ENCODE measurements at places on chromosomes 16 and 17. TPM values are rescaled to one million over a fixed set of nuclear protein-coding genes. Genes with fewer than 3 reads are reported as not detected.

DNA sequence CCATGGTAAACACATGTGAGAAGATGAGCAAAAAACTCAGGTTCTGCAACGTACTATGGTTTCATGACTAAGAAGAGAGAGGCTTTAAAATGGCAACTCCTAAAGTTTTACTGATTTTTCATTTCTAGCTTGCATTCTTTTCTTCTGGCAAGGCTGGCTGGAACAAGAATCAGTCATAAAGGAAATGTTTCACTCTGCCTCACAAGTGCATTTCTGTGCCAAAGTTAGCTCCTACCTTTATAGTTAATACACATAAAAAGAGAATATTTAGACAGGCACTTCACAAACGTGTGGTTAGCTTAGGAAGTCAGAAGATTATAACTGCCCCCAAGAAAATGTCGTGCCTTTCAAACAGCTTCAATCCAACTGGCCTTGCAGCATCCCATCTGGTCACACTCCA, 417.1 kb upstream of the CDH11 start:
- no peaks in the 10 kb centered on the region for H3K4me1 ChIP-seq
- H3K4me3 ChIP-seq: no peak overlapping the region
- H3K27ac ChIP-seq: no peak overlapping the region
- H3K27me3 ChIP-seq: no peaks in the 10 kb centered on the region
- DNase-seq: no peak

Gene C17orf107
- 1.8 TPM for total RNA-seq

DNA sequence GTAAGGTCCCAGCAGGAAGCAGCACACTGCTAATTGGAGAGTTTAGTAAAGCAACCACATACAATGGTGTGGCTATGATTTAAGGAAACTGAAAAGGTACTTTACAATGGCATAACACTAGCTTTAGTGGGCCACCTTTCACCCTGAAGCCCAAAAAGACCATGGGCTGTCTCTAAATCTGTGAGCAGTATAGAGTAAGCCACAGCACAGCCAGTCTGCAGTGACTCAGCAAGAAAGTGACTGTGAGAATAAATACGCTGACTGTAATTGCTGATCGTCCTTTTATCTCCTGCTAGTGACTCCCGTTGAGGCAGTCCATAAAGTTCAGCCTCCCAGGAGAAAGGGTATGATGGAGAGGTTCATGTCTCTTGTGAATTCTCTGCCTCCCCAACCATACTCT, 679.8 kb upstream of the KIF2B start:
- H3K4me3 ChIP-seq: no peak overlapping the region
- H3K27ac ChIP-seq: no peak overlapping the region
- H3K4me1 ChIP-seq: no peaks in the 10 kb centered on the region
- no peaks in the 10 kb centered on the region for H3K36me3 ChIP-seq

GRCh38 chr16:2462031-2462866, 2.3 kb downstream of the TEDC2 start:
- no peak for DNase-seq
- peaks cover 16% of the 10 kb centered on the region for H3K4me1 ChIP-seq
- H3K36me3 ChIP-seq: no peaks in the 10 kb centered on the region
- H3K27ac ChIP-seq: no peak overlapping the region

GRCh38 chr17:9971991-9972390, 66.9 kb upstream of the RCVRN start:
- H3K27ac ChIP-seq: no peak overlapping the region
- H3K27me3 ChIP-seq: no peaks in the 10 kb centered on the region
- no peaks in the 10 kb centered on the region for H3K36me3 ChIP-seq
- H3K4me3 ChIP-seq: no peak overlapping the region
- H3K4me1 ChIP-seq: no peaks in the 10 kb centered on the region
- DNase-seq: no peak

- no peaks in the 10 kb centered on the region for H3K36me3 ChIP-seq
- no peak overlapping the region for H3K27ac ChIP-seq
- no peak overlapping the region for H3K4me3 ChIP-seq
- no peak for DNase-seq
- H3K27me3 ChIP-seq: peaks cover 24% of the 10 kb centered on the region
Measured at GRCh38 chr16:85476389-85476788, 136.7 kb upstream of the GSE1 start.

DNA sequence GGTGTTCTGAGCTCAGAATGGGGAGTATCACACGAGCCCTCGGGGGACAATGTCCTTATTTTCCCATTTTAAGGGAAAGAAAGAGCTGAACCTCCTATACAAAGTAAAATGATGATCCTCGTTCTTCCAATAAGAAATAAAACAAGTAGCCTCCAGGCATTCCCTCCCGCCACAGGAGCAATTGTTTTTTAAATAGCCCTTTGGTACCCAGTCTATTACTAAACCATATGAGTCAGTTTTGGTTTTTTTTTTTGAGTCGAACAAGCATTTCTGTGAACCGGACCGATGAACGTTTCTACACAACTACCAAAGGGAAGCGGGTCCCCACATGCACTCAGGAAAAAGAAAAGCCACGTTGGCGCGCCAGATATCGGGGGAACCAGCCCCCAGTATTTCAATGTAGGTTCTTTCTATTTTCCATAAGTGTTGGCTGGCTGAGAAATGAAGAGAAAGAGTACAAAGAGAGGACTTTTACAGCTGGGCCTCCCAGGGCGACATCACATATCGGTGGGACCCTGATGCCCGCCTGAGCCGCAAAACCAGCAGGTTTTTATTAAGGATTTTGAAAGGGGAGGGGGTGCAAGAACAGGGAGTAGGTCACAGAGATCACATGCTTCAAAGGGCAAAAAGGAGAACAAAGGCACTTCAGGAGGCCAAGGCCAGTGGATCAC, 3.8 kb upstream of the DCXR start:
- no peak overlapping the region for H3K27ac ChIP-seq
- DNase-seq: no peak
- no peaks in the 10 kb centered on the region for H3K27me3 ChIP-seq
- H3K36me3 ChIP-seq: no peaks in the 10 kb centered on the region
- H3K4me1 ChIP-seq: peaks cover 16% of the 10 kb centered on the region
- H3K4me3 ChIP-seq: no peak overlapping the region

Gene TMC8
- total RNA-seq: 166 TPM

DNA sequence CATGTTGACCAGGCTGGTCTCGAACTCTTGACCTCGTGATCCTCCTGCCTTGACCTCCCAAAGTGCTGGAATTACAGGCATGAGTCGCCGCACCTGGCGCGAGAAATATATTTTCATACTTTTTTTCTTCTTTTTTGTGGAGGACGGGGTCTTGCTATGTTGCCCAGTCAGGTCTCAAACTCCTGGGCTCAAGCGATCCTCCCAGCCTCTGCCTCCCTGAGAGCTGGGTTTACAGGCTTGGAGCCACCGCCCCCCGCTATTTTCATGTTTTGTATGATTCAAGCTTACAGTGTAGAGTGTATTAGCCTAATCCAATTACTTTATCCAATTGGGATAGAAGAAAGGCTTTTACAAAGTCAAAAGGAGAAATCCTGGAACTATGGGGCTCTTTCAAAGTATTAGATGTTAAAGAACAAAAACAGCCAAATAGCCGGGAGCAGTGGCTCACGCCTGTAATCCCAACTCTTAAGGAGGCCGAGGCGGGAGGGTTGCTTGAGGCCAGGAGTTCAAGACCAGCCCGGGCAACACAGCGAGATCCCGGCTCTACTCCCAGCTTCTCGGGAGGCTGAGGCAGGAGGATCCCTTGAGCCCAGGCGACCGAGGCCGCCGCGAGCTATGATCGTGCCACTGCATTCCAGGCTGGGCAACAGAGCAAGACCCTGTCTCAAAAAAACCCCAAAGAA, 1.4 kb upstream of the MAP1LC3B start:
- peak overlapping the region; percentile 92 for H3K27ac ChIP-seq
- peaks cover 15% of the 10 kb centered on the region for H3K36me3 ChIP-seq
- H3K4me3 ChIP-seq: peak overlapping the region; percentile 86
- H3K27me3 ChIP-seq: no peaks in the 10 kb centered on the region
- DNase-seq: no peak
